ENCODE measurements at places on chromosomes 2 and 18. TPM values are rescaled to one million over a fixed set of nuclear protein-coding genes. Genes with fewer than 3 reads are reported as not detected.
A peak's percentile ranks its signal among the peaks of the same experiment; 100 is the strongest.

TRIM54 gene
- 56.0 TPM for total RNA-seq

FHOD3 gene
- total RNA-seq: 27.7 TPM

NXPH2 gene
- 10.6 TPM for total RNA-seq

GCA gene
- 10.6 TPM for total RNA-seq

TRIM43 gene
- total RNA-seq: not detected

- no peak for DNase-seq
- H3K27me3 ChIP-seq: no peaks in the 10 kb centered on the region
- no peak overlapping the region for H3K4me3 ChIP-seq
- no peak overlapping the region for H3K27ac ChIP-seq
These were observed 32.4 kb downstream of the MARCO start for GRCh38 chr2:118974103-118974993.

DNA sequence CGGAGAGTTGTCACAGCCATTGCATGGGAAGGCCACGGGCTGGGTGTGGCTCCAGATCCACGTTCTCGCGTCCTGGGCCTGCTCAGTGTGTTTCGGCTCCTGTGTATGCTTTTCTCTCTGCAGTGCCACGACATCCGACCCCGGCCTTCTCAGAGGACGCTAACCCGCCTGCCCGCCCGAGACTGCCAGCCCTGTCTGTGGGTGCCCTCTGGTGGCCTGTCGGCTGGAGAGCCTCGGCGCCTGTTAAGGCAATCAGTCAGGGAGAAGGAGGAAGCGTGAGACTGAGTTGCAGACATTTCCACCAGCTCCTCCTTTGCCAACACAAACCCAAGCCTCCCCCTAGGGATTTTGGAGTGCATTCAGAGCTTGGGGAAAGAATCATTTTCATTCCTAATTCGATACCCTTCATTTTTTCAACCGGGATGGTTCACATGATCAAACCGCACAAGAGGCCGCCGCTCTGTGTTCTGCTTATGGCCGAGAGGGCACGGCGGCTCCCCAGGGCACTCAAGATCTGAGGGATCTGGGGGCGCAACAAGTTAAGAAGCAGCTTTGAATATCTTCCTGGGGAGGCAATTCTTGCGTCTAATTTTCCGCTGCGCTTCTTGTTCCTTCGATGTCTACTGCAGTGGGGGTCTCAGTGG lies 37.5 kb upstream of the ZBTB7C start:
- H3K4me1 ChIP-seq: peaks cover 13% of the 10 kb centered on the region
- H3K27me3 ChIP-seq: peaks cover 16% of the 10 kb centered on the region
- no peaks in the 10 kb centered on the region for H3K36me3 ChIP-seq
- H3K27ac ChIP-seq: no peak overlapping the region
- H3K4me3 ChIP-seq: no peak overlapping the region
- peak; percentile 88 for DNase-seq

GRCh38 chr2:177599139-177599688 lies 206.6 kb downstream of the AGPS start:
- H3K36me3 ChIP-seq: no peaks in the 10 kb centered on the region
- H3K27ac ChIP-seq: peak overlapping the region; percentile 87
- no peaks in the 10 kb centered on the region for H3K27me3 ChIP-seq
- H3K4me1 ChIP-seq: peaks cover 40% of the 10 kb centered on the region

GRCh38 chr2:130372055-130372832 lies 16.4 kb downstream of the PTPN18 start:
- H3K4me1 ChIP-seq: peaks cover 24% of the 10 kb centered on the region
- peak; percentile 93 for DNase-seq
- peak overlapping the region; percentile 81 for H3K4me3 ChIP-seq
- peak overlapping the region; percentile 72 for H3K27ac ChIP-seq

DNA sequence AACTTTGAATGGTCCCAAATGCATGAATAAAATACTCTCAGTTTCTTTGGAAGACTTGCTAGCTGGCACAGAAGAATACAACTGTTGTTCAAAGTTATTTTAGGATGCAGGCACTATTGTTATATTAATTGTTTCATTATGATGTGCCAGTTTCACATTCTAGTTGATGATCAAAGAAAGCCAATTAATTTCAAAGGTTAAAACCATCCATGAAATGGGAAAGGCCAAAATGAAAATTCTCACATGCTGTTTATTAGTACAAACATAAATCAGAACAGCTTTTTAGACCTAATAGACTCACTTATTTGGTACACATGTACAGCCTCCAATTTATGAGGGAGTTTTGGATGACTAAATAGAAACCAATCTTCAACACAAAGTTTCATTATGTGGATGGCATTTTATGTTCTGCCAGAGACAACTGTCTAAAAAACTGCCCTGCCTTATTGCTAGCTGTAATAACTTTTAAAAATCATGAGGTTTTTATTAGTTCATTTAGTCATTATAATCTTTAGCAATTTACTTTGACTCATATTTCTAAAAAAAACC lies 42.2 kb downstream of the RFTN2 start:
- peaks cover 7% of the 10 kb centered on the region for H3K36me3 ChIP-seq
- no peaks in the 10 kb centered on the region for H3K27me3 ChIP-seq
- DNase-seq: no peak
- H3K4me1 ChIP-seq: peaks cover under 1% of the 10 kb centered on the region
- H3K27ac ChIP-seq: no peak overlapping the region

DNA sequence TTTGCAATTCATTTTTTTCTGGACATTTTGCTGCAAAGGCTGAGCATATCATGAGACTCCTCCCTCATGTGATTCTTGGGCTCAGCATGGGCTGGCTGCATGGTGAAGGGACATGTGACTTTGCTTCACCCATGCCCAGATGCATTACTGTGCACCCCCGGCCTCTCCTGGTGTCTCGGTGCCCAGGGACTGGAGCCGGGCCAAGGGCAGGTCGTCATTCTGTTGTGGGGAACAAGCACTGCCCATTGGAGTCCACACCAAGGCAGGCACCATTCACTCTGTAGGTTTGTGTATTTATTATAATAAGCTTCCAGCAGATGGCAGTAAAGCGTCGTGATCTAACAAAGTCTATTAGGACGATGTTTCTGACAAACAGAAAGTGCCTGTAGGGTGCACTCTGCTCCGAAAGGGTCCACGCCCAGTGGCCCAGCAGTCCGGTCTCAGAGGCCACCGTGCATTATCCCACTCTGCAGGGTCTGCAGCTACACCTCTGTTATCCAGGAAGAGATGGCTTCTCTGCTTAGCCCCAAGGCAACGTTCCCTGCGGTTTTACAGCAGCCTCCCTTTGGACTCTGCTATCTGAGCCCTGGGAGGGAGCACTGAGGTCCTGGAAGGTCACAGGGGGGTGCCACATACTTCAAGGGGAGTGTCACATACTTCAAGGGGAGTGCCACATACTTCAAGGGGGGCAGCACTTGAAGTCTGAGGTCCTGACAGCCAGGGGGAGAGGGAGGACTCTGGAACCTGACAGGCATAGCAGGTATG lies 219.6 kb downstream of the TSN start:
- no peaks in the 10 kb centered on the region for H3K36me3 ChIP-seq
- no peaks in the 10 kb centered on the region for H3K27me3 ChIP-seq
- peaks cover 26% of the 10 kb centered on the region for H3K4me1 ChIP-seq
- peak overlapping the region; percentile 16 for H3K4me3 ChIP-seq
- H3K27ac ChIP-seq: no peak overlapping the region

GRCh38 chr2:191171708-191172355 lies 21.0 kb upstream of the STAT4 start:
- no peaks in the 10 kb centered on the region for H3K36me3 ChIP-seq
- no peak overlapping the region for H3K27ac ChIP-seq
- H3K4me3 ChIP-seq: no peak overlapping the region
- peaks cover 13% of the 10 kb centered on the region for H3K4me1 ChIP-seq
- peak; percentile 79 for DNase-seq

GRCh38 chr2:33015421-33016142 lies 68.8 kb downstream of the LTBP1 start:
- no peaks in the 10 kb centered on the region for H3K36me3 ChIP-seq
- H3K27ac ChIP-seq: no peak overlapping the region
- H3K27me3 ChIP-seq: no peaks in the 10 kb centered on the region
- no peak overlapping the region for H3K4me3 ChIP-seq

DNA sequence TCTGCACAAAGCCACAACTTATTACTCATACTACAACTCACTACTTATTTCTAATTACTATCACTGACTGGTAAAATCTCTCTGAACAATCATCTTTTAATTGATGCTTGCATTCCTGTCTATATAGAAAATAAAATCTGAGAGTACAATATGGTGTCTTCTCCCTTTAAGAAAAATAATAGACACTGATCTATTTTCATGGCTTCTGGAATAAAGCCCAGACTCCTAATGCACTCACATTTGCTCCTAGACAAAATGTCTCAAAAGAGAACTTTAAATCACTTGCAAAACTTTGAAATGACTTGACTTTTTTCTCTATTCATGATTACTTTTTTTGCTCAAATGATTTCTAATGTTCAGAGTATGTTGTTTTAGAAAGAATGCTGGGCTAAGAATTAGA lies 28.7 kb downstream of the ESCO1 start:
- H3K4me3 ChIP-seq: no peak overlapping the region
- no peak overlapping the region for H3K27ac ChIP-seq
- H3K27me3 ChIP-seq: no peaks in the 10 kb centered on the region

DNA sequence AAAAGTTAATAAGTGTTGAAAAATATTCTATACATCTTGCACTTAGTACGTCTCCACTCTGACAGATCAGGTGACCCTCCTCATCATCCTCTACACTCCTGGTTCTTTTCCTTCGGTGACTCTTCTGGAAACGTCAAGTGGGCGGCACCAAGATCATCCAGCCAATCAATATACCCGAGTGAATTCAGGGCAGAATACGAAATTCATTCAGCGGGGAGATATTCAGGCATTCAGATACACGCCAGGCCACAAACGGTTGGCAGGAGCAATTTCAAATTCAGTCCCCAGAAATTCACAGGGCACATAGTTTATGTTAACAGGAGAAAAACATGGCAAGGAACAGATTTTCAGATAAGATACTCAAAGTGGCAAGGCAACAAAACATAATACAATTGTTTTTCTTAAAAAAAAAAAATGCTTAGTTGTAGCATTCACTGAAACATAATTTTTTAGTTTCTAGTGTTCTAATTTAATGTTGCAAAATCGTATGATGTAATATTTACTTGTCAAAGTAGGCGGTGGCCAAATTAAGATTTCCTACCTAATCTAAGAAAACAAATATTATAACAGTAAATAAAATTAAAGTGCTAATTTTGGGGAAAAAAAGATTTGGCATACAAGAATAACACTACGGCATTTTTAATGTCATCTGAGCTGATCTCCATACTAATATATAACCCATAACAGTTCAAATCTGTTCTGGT lies 4.2 kb downstream of the CLK1 start:
- no peak overlapping the region for H3K4me3 ChIP-seq
- H3K27me3 ChIP-seq: no peaks in the 10 kb centered on the region
- peaks cover 40% of the 10 kb centered on the region for H3K36me3 ChIP-seq
- peak; percentile 25 for DNase-seq
- peaks cover 8% of the 10 kb centered on the region for H3K4me1 ChIP-seq

- no peaks in the 10 kb centered on the region for H3K27me3 ChIP-seq
- H3K36me3 ChIP-seq: peaks cover 50% of the 10 kb centered on the region
- H3K27ac ChIP-seq: no peak overlapping the region
These were observed 52.1 kb downstream of the FN1 start for GRCh38 chr2:215383652-215384279.

Measured in muscle of leg (tissue), 16 donors.